Naive B cell (primary cell): ENCODE measurements at places on chromosomes 7 and 10. TPM values are rescaled to one million over a fixed set of nuclear protein-coding genes. Genes with fewer than 3 reads are reported as not detected.

SLC18A2 gene
- polyA plus RNA-seq = 0.28 TPM

PAX4 gene
- not detected for polyA plus RNA-seq

TSPAN33 gene
- polyA plus RNA-seq = 114 TPM

AKR1C8 gene
- polyA plus RNA-seq = not detected

CLCN1 gene
- not detected for polyA plus RNA-seq

AGFG2 gene
- polyA plus RNA-seq = 4.1 TPM

MBL2 gene
- not detected for polyA plus RNA-seq

DNA sequence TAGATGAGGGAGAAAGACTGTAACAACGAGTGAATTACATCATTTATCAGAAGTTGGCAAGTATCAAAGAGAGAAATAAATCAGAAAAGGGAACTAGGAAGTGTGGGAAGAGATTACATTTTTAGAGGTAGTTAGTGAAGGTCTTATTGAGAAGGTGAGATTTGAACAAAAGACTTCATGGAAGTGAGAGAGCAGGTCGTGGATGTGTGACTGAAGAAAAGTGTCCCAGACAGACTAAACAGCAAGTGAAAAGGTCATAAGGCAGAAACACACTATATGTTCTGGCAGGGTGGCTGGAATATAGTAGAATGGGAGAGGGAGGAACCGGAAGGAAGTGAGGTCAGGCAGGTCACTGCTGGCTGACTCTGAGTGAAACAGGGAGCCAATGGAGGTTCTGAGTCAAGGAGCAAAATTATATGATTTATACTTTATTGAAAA, 35.7 kb upstream of the RHOBTB1 start:
- DNase-seq = no peak

DNA sequence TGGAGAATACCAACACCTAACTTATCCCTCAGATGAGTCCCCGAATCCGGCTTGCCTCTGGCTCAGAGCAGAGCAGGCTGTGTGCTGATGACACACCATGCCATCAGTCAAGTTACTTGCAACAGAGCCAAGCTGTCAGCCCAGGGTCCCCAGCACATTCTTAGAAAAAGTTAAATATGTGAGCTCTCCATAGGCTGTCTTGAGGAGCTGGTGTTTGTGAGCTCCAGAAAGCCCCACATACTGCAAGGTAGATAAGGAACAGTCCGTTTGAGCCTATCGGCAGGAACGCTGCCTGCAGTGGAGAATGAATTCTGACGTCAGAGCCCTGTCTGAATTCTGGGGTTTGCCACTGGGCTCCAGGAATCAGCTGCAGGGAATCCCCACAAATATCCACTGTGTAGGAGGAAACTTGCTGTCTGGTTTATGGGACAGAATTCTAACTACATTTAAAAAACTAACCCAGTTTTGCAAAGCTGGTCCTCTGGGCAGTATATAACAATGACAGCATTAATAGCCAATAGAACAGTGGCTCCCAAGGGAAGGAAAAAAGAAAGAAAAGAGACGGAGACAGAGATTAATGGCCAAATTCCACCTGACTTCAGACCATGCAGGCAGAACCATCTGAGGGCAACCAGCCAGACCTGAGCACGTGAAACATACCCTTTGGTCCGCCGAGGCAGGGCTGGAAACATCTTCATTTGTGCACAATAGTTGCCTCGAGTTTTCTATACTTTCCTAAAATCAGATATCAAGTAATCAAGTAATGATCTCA, 3.6 kb downstream of the SFXN4 start:
- no peak for DNase-seq

GRCh38 chr7:63925626-63926460, 72.8 kb upstream of the ZNF722 start:
- peak; percentile 96 for DNase-seq

DNA sequence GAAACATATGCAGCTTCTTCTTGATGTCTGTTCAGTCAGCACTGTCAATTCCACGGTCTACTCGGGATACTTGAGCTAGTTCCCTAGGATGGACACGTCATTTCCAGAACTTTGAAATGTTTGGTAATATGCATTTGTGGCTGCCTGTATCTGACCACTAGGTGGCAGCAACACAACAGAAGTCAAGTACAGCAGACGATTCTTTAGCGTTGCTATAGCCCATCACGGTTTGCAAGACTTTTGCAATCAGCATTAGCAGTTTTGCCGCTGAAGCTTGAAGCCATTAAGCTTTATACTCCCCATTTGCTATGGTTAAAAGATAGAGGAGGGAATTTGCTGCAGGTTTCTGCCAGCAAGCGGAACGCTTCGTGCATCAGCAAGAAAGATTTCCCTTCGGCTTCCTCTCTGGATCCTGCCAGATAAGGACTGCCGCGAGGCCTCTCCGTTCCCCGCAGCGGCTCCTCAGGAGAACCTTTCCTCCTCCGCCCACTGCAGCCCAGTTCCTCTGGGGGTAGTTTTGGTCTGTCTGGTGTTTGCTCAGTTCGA, 63.5 kb downstream of the ABCC2 start:
- peak; percentile 68 for DNase-seq

DNA sequence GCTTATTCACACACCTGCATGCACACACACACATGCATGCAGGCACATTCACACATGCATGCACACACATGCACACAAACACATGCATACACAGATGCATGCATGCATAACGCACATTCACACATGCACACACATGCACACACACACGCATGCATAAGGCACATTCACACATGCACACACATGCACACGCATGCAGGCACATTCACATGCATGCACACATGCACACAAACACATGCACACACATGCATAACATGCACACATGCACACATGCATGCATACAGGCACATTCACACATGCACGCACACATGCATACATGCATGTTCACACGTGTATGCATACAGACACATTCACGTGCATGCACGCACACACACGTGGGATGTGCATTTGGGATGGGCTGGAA, 165.8 kb downstream of the PAXIP1 start:
- no peak for DNase-seq

DNA sequence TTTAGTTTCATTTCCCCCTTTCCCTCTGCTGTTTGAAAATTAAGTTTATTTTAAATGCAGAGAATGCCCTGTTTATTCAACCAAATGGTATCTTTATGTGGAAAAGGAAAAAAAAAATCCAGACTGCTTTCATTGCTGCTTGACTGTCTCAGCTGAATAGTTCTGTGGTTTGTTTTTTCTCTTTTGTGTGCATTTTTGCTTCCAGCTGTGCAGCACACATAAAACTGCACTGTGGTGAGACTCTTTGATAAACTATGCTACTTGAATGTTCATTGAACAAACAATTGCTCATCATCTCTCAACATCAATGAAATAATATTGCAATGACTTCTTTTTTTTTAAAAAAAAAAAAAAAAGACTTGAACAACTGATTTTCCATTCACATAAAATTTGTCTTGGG, 78.6 kb upstream of the GLI3 start:
- no peak for DNase-seq

GRCh38 chr7:153475239-153475638, 577.0 kb upstream of the DPP6 start:
- no peak for DNase-seq

DNA sequence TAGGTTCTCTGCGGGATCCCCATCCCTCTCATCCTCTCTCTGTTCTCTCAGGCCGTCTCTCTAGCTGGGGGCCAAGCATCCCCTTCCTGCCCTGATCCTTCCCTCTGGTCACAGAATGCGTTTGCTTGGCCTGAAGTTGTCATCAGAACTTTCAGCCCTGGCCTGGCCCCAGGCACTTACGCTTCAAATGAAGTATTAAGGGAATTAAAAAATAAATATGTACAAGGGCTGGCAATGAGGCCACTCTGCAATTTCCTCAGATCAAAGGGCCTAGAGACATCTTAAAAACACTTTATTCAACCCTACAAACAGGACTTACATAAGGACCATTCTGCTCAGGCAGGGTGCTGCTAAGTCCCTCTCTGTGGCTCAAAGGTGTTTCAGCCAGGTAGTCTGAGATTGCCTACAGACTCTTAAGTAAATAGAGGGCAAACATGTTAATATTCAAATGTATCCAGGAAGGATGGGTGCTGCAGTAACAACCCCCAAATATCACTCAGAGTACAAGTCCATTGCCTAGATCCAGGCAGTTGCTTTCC, 16.0 kb downstream of the SFTPD start:
- no peak for DNase-seq

DNA sequence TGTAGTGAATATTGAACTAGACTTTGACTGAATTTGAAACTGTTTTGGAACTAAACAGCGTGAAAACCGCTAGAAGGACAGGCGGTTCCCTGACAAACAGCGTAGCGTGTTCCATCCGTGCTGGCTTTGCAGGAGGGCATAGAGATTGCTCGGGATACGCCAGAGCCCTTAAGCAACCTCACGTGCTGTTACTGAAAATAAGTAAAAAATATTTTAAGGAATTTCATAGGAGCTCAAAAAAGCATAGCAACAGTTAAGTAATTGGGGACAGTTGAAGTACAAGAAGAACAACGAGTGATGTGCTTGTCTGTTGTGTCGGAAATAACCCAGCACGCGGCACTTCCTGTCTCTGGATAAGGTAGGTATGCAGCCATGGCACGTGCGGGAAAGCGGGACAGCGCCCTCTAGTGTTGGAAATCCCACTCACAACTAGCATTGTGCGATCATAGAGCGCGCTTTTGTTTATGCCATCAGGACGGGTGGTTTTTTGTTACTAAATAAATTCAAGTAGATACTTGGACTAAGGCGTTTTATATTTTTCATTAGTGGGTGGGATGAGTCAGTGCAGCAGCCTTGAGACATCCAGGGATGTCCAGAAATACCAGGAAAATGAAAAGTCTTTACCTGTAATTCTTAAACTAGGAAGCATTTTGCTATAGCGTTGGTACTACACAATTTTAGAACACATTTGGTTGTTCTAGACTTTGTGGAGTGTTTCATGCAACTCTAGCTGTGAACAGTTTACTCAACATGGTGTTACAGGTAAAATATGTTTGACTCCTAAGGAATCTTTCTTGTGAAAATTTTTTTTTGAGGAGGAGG, 50.4 kb downstream of the DNAJB6 start:
- peak; percentile 60 for DNase-seq

- DNase-seq = no peak
These were observed 149.6 kb upstream of the PRPS1L1 start for GRCh38 chr7:18177129-18177814.

DNA sequence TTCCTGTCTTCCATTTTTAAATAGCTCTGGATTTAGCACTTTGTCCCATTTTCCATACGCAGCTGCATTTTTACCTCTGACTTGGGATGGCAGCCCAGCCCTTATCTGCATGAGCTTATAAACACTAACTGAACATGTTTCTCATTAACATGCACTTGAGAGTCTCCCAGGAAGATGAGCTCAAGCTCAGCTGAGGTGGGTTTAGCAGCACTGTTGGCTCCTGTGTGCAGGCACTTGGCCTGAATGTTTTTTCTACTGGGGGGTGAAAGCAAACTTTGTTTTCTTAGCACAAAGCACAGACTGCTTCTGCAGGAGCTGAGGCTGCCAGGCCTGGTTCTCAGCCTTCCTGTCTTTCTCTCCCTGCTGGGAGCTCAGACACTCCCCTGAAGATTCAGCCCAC, 1093.6 kb upstream of the AUTS2 start:
- DNase-seq = no peak

DNA sequence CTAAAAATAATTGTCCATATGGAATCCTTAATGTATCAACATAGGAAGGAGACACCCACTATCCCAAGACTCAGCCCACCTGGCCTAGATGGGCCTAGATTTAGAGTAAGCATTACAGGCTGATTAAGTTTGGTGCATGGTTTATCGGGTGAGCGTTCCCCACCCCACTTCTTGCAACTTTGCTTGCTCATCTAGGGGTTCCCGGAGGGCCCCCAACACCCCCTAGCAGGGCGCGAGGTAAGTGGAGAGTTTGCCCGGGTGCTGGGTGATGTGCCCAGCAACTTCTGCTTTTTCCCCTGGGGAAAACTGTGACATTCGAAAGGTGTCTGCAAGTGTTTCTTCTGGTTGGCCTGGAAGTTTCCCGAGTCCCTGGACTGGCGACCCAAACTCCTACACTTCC, 31.7 kb downstream of the SKIDA1 start:
- peak; percentile 23 for DNase-seq

DNA sequence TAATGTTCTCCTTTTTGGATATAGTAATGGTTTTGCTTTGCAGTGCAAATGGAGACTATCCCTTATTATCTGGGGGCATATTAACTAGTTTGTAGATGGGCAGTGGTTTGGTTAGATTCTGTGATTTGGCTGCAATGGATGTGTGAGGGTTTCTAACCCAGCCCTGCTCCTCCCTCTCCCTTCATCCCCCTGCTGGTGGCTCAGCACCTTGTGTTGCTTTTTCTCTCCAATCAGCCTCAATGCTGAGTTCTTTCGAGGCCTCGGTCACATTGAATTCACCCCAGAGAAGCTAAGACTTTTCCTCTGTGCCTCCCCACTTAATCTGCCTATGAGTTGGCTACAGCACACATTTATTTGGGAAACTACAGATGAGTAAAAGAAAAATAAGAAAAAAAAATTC, 120.0 kb downstream of the MALRD1 start:
- no peak for DNase-seq

DNA sequence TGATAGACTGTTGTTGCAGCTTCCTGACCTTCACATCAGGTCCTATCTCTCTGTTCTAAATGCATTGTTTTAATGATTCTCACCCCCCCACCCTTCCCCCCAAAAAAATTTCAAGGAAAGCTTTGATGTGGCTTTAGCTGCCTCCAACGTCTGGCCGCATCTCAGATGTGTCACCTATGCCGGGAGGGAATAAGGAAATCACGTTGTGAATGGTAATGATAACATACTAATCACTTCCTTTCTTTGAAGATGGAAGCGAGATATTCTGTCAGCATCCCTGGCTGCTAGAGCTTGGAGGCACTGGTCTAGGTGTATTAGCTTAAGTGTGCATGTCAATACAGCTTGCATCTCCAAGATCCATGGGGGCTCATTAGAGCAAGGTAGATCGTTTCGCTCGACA, 89.6 kb downstream of the VTI1A start:
- DNase-seq = no peak

DNA sequence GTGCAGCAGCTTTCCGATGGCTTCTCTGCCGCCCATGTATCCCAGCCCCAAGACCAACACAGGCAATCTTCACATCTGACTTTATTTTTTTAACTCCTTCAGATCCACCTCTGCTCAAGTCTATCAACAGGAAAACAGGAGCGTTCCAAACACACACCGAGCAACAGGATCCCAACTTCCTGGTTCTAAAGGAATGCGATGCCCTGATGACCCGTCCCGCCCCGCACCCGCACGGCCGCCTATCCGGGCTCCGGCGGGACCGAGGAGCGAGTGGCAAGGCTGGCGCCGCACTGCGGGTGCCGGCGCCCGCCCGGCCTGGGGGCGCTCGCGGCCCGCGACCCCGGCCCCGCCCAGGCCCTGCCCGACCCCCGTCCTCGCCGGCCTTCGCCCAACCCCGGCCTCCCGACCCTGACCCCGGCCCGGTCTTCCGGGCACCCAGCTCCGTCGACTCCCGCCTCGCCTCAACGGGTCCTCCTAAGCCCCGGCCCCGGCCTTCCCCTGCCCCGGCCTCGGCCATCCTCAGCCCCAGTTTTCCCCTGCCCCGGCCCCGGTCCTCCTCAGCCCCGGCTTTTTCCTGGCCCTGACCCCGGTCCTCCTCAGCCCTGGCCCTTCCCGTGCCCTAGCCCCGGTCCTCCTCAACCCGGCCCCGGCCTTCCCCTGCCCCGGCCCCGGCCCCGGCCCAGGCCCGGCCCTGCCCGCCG, 730 bp downstream of the LARP4B start:
- peak; percentile 37 for DNase-seq

- DNase-seq = no peak
These were observed 572 bp downstream of the AGK start for GRCh38 chr7:141551782-141552181.
